ENCODE measurements at places on chromosomes 4 and X. TPM values are rescaled to one million over a fixed set of nuclear protein-coding genes. Genes with fewer than 3 reads are reported as not detected.

- no peak overlapping the region for H3K27ac ChIP-seq
- no peak overlapping the region for H3K4me3 ChIP-seq
- H3K27me3 ChIP-seq: no peaks in the 10 kb centered on the region
Observed at GRCh38 chr4:94974773-94975172, 217.0 kb downstream of the BMPR1B start.

- H3K27me3 ChIP-seq: no peaks in the 10 kb centered on the region
- no peaks in the 10 kb centered on the region for H3K4me1 ChIP-seq
- H3K36me3 ChIP-seq: no peaks in the 10 kb centered on the region
Observed at GRCh38 chr4:7394681-7395451, 39.9 kb downstream of the PSAPL1 start.

Gene VSIG4
- 1.2 TPM for total RNA-seq

DNA sequence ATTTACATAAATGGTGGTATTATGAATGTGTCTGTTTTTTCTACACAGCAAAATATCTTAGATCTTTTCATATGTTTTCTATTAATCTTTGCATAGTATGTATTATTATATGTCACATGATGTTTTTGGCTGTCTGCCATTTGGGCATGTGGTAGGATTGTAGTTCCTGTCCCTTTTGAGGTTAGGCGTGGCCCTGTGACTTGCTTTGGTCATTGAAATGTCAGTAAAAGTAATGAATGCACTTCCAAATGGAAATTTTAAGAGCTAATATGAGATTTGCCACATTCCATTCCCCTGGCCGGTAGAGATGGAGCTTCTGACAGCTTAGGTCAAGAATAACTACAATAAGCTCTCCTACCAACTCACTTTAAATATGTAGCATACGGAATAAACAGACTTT, 45.1 kb downstream of the JADE3 start:
- H3K27ac ChIP-seq: no peak overlapping the region
- H3K4me1 ChIP-seq: no peaks in the 10 kb centered on the region
- H3K36me3 ChIP-seq: no peaks in the 10 kb centered on the region
- H3K4me3 ChIP-seq: no peak overlapping the region
- H3K27me3 ChIP-seq: no peaks in the 10 kb centered on the region
- DNase-seq: no peak

Gene GC
- not detected for total RNA-seq

Gene USP17L29
- not detected for total RNA-seq

Gene MTMR8
- 9.4 TPM for total RNA-seq

- H3K4me1 ChIP-seq: peaks cover 3% of the 10 kb centered on the region
- no peaks in the 10 kb centered on the region for H3K36me3 ChIP-seq
- no peak overlapping the region for H3K27ac ChIP-seq
- no peaks in the 10 kb centered on the region for H3K27me3 ChIP-seq
Observed at GRCh38 chr4:7945709-7946380, 6.2 kb upstream of the AFAP1 start.

GRCh38 chr4:155639704-155640523, 26.7 kb upstream of the GUCY1A1 start:
- no peak overlapping the region for H3K4me3 ChIP-seq
- no peaks in the 10 kb centered on the region for H3K27me3 ChIP-seq
- no peaks in the 10 kb centered on the region for H3K36me3 ChIP-seq
- no peak for DNase-seq
- no peak overlapping the region for H3K27ac ChIP-seq
- no peaks in the 10 kb centered on the region for H3K4me1 ChIP-seq

- no peaks in the 10 kb centered on the region for H3K27me3 ChIP-seq
- no peak overlapping the region for H3K27ac ChIP-seq
- no peaks in the 10 kb centered on the region for H3K36me3 ChIP-seq
- H3K4me1 ChIP-seq: no peaks in the 10 kb centered on the region
- no peak for DNase-seq
Observed at GRCh38 chr4:118112117-118113046, 78.1 kb downstream of the NDST3 start.

DNA sequence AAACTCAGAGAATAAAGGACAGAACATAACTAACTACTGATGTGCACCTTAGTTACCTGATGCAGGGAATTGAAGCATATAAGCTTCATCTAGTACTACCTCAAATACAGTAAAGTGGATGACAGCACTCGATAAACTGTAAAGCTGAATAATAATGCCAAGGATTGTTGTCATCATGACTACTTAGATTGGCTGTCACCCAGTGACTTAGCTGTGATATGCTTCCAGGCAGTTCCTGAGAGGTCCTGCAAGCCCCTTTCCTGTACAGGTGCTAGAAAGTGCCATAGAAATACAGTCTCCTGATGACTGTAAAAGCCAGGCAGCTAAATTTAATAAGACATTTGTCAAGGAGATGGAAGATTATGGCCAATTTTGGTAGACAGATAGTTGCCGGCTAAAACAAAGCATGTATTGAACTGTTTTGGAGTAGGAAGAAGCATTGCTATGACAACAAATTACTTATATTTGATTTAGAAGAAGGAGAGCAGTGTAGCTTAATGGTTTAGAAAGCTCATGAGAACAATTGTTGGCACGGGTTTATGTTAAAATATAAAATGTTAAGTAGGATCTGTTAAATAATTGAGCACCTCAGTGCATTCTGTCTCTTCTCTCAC, 29.7 kb downstream of the TMEM164 start:
- H3K36me3 ChIP-seq: no peaks in the 10 kb centered on the region
- H3K4me3 ChIP-seq: no peak overlapping the region
- H3K4me1 ChIP-seq: peaks cover 6% of the 10 kb centered on the region
